ENCODE measurements at places on chromosomes 6 and 20.

DNA sequence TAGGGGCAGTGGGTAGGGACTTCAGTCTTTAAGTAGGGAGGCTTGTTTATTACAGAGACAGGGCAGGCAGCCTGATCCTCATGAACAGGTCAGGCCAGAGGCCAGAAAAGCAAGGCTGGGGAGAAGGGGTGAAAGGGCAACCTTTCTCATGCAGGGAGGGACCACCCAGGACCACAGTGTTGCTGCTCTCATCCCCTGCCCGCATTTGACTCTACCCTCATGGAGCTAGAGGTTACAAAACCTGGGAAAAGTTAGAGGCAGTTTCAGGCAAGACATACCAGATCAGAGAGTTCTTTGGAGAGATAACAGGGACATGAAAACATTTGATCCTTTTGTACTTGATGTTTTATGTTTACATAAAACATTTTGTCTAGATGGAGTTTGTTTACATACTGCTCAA is 38.1 kb downstream of the MDGA1 start:
- no peak for DNase-seq

DNA sequence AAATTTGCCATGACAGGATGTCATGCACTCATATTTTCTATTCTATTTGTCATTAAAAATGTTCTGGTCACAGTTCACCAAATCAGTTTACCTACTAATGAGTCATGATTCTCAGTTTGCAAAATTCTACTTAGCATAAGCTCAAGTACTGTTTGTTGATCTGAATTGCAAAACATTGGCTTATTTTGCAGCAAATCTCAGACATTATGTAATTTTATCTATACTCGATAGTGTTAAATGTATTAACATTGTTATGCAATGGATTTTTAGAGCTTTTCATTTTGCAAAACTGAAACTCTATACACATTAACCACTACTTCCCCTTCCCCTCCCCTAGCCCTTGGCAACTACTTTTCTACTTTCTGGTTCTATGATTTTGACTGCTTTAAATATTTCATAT is 213.8 kb upstream of the ZFP64 start:
- no peak for DNase-seq

GRCh38 chr20:58714340-58714922 is 21.8 kb downstream of the NPEPL1 start:
- no peak for DNase-seq

DNA sequence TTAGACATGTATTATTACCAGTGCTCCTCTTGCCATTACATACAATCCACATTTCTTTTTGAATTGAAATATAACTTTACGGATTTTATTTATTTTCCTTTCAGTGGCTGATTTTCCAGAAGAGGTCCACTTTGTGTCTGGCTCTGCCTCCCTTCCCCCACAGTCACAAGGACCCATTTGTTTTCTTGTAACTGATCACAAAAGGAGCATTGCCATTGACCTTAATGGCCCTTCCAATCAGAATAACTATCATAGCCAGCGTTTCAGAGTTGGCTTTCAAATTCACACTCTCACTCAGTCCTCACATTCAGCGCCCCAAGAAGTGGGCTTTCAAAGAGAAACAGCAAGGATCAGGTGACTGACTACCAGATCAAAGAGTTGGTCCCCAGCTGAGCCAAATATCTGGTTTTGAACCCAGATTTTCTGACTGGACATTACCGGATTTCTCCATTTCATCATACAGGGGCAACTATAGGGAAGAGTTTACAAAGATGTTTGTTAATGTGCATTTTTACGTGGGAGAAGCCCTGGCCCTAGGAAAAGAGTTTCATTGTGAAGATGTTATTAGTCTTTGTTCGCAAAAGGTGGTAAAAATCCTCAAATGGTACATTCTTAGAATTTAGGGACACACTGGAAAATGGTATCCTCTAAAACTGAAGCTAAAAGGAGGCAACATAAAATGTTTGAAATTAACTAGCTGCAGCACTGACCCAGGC is 2.0 kb upstream of the SLC22A23 start:
- DNase-seq: no peak

DNA sequence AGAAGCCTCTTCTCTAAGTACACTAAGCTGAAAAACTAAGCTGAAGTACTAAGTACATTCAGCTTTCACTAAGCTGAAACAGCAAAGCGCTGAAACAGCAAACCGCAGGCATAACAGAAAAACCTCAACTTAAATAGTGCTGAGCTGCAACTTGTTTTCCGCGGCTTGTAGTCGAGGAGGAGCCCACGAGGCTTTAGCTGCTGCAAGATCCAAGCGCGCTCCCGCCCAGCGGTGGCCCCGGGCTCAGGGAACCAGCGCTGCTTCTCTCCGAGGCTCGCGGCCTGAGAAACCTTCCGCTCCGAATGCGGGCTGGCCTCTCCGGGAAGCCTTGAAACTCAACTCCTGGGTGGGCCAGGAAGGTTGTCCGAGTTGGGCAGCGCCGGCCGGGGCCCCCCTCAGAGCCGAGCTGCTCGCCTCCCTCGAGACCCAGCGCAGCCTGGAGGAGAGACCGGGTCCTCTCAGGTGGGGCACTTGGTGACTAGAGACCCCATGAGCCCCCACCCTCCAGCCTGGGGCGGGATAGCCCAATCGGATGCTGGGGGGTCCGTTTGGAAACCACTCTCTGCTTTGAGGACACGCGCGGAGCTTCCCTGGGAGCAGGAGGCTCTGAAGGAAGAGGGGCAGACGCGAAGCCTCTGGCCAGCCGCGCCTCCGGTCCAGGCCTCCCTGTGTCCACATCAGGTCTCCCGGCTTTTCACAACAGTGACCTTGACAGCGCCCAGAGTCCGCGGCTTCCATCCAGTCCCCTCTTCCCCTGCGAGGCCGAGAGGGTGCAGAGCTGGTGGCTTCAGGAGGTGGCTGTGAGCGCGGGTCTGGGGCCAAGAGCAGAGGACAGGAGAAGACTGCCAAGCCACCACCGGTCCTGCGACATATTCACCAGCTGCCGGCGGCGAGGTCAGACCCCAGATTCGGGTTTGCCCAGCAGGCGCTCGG is 38.1 kb upstream of the HLA-E start:
- no peak for DNase-seq

GRCh38 chr20:58853976-58854637 is 1.6 kb downstream of the GNAS start:
- no peak for DNase-seq

GRCh38 chr6:140670021-140670420 is 1295.6 kb upstream of the CITED2 start:
- no peak for DNase-seq

DNA sequence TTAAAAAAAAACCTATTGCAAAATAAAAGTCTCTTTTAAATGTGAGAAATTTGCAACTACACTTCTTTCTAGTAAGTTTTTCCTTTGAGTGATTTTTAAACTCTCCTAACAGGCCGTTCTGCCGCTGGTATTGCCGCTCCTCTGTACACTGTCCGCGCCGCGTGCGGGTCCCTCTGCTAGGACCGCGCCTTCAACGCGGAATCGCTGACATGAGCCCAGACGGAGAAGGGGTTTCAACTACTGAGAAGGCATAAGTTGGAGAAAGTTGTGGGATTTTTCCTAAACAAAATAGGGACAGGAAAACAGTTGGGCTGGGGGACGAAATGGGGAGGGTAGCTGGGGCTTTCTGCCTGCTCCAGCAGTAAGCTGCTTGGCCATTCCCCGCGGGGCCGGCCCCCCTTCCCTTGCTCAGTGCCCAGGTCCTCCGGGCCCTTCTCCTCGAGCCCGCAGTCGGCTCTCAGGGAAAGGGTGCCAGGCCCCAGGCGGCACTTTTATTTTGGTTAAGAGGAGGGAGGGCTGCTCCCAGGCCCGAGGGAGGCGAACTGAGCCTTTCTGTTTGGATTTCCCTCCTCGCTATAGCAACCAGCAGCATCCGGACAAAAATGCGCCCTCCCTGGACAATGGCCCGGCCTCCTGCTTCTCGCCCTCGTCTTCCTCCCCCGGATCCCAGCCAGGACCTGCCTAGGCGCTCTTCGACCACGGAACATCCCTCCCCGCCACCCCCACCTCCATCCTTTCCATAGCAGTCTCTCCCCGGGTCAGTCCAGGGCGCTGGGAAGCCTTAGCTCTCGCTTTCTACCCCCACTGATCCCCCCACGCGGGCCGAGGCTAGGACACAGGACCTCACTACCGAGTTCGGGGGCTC is 6.8 kb upstream of the POU3F2 start:
- DNase-seq: no peak

DNA sequence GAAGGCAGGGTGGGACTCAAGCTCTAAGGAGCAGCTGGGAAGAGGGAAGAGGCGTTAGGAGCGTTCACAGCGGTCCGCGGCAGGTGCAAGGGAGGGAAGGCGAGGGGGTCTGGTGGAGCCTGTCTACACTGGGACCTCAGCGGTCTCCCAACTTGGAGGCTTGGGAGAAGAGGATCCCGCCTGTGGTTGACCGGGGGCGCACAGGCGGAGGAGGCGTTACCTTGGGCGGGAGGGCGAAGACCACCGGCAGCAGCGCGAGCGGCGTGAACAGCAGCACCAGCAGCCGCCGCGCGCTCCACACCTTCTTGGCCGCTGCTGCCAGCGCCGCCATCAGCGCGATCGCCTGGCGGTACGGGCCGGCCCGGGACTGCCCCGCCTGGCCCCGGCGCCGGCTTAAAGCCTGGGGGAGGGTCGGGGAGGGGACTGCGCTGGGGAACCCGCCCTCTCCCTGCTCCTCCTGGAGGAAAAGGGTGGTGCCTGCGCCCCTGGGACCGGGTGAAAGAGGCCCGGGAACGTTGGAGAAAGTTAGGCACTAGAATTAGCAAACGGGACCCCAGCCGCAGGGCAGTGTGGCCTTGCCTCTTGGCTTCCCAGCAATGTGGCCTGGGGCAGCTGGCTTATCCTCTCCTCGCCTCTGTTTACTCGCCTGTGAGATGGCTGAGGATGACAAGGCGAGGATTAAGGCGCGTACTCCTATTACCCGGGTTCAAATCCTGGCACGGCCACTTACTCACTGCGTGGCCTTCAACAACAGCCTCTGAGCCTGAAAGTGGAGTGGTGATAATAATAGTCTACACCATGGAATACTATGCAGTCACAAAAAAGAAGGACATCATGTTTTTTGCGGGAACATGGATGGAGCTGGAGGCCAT is at the start of gene SLC13A3:
Gene SLC13A3 (minus strand): TSS at position 369 of the 872 bp plus-strand sequence. CDS start 38 bp downstream, at position 331.
- no peak for DNase-seq

- no peak for DNase-seq
Observed at GRCh38 chr6:168270274-168271172, 49.1 kb downstream of the DACT2 start.

DNA sequence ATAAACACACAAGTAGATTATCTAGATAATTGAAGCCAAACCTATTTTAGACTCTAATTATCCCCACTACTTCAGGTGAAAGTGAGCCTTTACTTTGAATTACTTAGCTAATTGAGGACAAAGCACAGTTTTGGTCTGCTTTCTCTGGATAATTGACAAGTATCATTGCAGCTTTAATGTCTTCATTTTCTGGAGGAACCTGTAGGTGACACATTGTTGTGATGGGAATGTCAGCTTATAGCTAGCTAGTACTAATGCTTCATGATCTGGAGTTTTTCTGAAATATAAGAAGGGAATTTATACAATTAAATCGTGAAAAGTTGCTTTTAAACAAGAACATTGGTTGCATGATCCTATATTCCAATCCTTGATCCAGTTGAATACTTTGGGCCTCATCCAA is 319.3 kb upstream of the CITED2 start:
- DNase-seq: no peak

DNA sequence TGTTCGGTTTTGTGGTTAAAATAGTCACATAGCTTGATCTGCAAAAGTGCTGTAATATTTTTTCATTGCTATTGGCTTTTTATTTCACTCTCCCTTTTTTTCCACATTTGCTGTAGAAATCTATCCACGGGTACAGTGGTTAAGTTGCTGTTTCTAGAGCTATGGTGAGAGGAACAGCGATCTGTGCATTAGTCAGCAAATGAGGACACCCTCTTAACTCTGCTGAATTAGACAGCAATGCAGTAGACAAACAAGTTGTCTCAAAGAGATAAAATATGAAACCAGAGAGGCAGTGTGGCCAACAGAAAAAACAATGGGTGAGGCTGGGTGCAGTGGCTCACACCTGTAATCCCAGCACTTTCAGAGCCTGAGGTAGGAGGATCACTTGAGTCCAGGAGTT is 17.6 kb upstream of the SYNJ2 start:
- DNase-seq: no peak

DNA sequence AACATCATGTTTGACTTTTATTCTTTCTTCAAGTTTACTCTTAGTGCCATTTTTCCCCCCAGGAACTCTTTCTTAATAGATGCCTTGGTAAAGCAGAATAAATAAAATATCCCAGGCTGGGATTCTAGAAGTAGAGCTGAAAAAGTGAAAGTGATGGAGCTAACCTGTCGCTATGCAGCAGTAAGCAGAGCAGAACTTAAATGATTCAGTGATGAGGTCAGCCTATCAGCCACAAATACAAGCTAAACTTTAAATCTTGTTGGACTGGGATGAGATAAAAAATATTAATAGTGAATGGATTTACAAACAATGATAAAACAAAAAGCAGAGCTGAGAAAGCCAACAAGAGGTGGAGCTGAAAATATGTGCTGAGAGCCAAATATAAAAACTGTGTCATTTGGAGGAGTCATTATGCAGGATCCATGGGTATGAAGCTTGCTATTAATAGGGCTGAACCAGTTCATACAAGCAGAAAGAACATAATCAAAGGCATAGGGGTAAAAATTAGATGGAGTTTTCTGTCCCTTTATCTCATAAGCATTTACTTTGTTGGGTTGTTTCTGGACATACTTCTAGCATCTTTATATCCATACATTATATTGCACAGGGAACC is 877.8 kb downstream of the EPHA7 start:
- no peak for DNase-seq

DNA sequence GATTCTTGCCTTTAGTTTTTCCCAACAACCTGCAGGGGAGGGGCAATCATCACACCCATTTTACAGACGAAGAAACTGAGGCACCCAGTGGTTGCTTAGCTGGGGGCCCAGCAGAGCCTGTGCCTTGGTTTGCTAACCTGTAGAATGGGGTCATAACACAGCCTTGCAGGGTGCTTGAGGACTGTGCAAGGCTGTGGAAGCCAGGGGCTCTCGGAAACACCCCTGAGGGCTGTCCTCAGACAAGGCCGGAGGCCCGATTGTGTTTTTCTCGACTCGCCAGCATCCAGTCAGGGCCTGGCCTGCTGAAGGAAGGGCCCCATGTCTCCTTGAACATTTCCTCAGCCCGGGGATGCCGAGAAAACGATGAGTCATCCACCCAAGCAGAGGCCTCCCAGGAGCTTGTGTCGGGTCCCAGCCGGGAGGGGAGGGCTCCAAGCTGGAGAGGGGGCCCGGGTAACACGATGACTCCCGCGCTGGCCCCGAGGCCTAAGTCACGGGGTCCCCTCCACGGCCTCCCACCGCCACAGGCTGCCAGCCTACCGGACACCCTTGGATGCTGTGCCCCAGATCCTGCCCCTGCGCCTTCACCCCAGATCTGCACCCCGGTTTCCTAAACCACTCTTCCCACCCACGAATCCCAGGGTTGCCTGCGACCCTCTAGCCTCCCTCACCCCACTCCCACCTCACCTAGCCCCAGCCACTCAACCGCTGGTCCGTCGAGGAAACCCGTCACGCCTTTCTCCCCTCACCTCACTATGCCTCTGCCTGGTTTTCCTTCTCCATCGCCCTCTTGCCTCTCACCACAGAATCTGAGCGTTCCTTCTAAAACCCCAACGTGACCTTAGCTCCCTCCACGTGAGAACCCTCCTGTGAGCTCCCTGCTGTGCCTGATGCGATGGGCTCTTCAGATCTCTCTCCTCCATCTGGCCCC is 10.6 kb downstream of the NOL4L start:
- no peak for DNase-seq
